Stimulated activated CD4-positive, alpha-beta T cell treated with anti-CD3 and anti-CD28 coated beads, Interleukin-1b, Interleukin-23, amount 100 ng/mL, for 1 hour (primary cell): ENCODE measurements at places on chromosomes 5 and 9.

DNA sequence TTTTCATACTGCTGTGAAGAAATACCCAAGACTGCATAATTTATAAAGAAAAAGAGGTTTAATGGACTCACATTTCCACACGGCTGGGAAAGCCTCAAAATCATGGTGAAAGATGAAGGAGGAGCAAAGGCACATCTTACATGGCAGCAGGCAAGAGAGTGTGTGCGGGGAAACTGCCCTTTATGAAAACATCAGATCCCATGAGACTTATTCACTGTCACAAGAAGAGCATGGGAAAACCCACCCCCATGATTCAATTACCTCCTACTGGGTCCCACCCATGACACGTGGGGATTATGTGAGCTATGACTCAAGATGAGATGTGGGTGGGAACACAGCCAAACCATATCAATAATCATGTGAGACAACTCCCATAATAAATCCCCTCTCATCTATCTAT lies 8.7 kb downstream of the TTC39B start:
- no peak for DNase-seq

DNA sequence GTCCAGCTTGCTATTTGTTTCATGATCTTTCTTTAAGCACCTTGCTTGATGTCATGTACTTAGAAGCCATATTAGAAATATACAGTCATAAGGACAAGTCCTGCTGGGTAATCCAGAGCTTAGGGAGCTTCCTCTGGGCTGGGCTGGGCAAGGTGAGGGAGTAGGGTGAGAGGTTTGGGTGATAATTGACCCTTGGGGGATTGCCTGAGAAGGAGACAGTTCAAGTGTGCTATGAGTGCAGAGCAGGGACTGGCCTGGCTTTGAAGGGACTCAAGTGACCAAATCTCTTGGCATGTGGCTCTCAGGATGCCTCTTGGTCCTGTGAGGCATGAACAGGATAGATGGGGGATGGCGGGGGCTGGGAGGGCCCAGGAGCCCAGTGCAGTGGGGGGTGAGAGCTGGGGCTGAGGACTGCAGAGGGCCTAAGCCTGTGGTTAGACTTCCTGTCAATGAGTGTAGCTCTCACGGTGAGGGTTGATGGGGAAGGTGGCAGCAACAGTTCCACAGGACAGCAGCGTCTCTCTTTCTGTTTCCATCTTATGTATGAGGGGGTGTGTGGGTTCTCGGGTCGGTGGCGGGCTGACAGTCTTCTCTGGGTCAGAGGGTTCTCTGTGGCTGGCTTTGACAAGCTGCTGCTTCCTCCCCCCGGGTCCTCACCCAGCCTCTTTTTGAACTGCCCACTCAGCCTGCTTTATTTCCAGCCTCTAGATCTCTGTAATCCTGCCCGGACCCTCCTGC lies 53.5 kb downstream of the RGS3 start:
- DNase-seq: peak; percentile 29

- DNase-seq: no peak
Observed at GRCh38 chr5:5765066-5765850, 342.8 kb downstream of the ICE1 start.

- DNase-seq: no peak
Observed at GRCh38 chr9:123175854-123176629, 92.3 kb downstream of the STRBP start.

DNA sequence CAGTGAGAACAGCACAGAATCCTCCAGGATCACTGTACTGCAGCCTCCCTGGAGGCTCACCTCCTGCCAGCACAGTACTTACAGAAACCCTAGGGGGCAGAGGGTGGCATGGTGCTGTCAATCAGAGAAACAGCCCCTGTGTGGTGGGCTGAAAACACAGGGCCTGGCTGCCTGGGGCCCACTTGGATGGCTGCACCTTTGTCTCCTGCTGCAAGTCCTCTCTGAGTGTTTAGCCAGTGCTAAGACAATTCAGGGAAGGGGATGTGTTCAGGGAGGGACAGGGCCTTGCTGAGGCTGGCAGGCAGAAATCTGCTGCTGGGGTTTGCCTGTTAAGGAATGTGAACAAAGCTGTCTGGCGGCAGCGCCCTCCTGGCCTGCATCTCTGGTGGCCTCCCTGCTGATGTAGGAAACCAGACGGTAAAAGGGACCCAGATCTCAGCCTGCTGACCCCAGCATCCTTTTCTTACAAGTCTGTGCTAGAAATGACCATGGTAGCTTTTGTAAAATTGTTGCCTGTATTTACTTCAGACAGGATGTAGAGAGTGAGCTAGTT lies 39.5 kb downstream of the PRRC2B start:
- DNase-seq: no peak

GRCh38 chr5:44385291-44385900 lies 3.8 kb downstream of the FGF10 start:
- DNase-seq: no peak

- DNase-seq: no peak
Observed at GRCh38 chr5:150329038-150329437, 26.3 kb upstream of the ARSI start.

DNA sequence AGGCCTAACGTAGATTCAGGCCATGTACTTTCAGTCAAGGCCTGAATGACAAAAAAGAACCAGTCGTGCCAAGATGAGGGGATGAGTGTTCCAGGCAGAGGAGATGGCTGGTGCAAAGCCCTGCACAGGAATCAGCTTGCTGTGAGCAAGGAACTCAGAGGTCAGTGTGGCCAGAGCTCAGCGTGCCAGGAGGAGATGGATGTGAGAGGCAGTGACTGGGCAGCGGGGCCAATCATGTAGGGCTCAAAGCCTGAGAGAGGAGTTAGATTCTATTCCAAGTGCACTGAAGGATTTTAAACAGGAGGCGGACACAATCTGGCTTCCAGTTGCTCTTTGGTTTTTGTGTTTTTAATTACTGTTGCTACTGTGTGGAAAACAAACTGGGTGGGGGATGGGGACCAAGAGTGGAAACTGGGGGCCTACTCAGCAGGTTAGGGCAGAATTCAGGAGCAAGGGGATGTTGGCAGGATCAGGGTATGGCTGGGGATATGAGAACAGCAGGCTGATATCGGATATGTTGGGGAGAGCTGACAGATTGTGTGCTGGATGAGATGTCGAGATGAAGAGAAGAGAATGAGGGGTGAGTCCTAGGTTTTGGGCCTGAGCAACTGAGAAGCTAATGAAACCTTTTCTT lies 64.3 kb downstream of the ANGPTL2 start:
- no peak for DNase-seq

DNA sequence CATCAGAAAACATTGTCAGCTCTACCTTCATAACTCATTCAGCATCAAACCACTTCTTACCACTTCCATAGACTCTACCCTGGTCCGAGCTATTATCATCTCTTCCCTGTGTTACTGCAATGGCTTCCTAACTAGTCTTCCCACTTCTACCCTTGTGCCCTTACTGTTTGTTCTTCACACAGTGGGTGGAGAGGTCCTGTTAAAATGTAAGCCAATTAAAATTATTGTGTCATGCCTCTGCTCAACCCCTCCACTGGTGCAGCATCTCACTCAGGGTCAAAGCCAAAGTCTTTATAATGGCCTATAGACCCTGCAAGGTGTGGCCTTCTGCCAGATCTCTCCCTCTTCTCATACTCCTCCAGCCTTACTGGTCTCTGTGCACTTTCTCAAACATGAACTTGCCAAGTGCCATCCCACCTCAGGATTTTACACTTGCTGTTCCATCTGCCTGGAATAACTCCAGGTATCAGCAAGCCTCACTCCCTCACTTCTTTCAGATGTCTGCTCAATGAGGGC lies 22.8 kb upstream of the ARAP3 start:
- DNase-seq: no peak

- DNase-seq: no peak
Observed at GRCh38 chr5:129113867-129114266, 19.3 kb downstream of the ISOC1 start.

GRCh38 chr5:10620346-10620745 lies 56.5 kb downstream of the ANKRD33B start:
- DNase-seq: no peak

- no peak for DNase-seq
Observed at GRCh38 chr5:78964889-78965288, 20.2 kb downstream of the ARSB start.

DNA sequence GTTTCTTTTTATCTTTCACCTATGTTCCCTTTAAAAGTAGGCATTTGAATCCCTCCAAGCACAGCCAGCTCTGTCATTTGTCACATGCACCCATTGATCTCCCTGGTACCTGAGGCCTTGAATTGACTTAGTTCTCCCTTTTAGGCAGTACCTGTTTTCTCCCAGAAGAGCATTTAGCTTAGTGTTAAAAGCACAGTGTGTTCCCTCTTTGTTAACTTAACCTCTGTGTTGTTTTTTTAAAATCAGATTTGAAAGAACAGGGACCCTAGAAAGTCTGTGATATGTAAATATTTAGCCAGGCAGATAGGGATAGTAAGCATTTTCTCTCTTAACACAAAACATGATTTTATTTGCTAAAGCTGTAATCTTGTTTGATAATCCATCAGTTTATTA lies 113.8 kb upstream of the SPATA31D4 start:
- DNase-seq: no peak

DNA sequence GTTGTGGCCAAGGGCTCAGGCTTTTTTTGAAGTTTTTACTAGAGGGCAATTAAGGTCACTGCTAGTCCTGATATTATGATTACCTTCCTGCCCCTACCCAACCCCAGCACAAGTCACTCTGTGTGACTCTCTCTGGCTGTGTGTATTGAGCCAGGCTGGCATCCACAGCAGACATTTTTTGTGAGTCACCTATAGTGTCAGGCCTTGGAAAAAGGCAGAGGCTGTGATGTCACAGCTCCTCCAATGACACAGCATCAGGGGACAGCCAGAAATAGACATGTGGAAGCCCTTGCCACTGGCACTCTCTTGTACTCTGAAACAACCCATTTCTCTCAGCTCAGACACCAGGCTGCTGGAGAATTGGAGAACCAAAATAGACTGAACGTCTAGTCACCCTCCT lies 145.4 kb downstream of the NMUR2 start:
- DNase-seq: no peak

- no peak for DNase-seq
Observed at GRCh38 chr5:10631316-10631996, 67.6 kb downstream of the ANKRD33B start.

GRCh38 chr5:178108446-178108845 lies 4.9 kb upstream of the N4BP3 start:
- DNase-seq: no peak

- DNase-seq: no peak
Observed at GRCh38 chr5:10849278-10849677, 88.2 kb upstream of the DAP start.

GRCh38 chr5:72242796-72243475 lies 77.1 kb downstream of the MRPS27 start:
- no peak for DNase-seq

DNA sequence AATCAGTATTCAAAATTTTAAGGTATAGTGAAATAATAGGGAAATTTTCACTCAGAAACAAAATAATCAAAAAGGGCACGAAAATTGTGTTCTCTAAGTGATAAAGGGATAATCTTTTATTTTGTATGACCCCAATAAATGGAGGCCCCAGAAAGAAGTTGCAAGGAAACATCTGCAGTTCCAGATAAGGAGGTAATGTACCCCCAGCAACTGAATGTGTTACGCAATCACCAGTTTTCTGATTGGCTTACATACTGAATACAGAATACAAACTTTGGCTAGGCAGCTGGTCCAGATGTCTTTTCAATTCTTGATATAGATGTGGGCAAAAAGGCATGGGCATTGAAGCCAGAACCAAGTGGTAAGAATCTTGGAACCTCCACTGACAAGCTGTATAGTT lies 1.7 kb upstream of the TOPORS start:
- no peak for DNase-seq

DNA sequence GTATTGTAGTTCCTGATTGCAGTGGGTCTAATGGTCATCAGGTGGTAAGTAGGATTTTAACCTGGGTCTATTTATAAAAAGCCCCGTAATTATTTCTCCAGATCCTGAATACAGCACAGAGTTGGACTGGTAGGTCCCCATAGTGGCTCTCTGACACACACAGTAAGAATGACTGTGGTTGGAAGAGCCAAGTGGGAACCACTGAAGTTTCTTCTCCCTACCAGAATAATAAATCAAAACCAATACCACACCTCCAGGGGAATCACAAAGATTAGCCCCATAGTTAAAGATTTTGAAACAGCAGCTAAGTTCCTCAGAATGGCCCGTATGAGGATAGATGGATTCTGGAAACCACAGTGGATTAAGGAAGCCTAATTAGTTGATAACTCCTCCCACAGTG lies 68.4 kb upstream of the ZFR start:
- DNase-seq: no peak

- no peak for DNase-seq
Observed at GRCh38 chr9:133108794-133109641, 12.0 kb downstream of the RALGDS start.

DNA sequence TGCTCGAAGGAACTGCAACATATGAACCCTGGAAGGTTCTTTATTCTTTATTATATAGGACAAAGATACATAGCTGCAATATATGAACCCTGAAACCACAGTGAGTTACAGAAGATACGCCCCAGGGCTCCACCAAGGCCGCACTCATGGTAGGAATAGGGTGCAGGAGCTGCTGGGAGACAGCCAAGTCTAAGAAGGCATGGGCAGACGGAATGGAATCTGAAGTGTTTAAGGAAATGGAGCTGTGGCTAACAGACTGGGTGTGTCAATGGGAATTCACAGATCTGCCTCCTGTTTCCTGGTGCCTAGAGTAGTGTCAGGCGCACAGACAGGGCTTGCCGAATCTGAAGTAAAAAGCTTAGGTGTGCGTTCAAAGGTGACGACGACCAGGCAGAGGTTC lies 286.4 kb downstream of the DENND1A start:
- no peak for DNase-seq

DNA sequence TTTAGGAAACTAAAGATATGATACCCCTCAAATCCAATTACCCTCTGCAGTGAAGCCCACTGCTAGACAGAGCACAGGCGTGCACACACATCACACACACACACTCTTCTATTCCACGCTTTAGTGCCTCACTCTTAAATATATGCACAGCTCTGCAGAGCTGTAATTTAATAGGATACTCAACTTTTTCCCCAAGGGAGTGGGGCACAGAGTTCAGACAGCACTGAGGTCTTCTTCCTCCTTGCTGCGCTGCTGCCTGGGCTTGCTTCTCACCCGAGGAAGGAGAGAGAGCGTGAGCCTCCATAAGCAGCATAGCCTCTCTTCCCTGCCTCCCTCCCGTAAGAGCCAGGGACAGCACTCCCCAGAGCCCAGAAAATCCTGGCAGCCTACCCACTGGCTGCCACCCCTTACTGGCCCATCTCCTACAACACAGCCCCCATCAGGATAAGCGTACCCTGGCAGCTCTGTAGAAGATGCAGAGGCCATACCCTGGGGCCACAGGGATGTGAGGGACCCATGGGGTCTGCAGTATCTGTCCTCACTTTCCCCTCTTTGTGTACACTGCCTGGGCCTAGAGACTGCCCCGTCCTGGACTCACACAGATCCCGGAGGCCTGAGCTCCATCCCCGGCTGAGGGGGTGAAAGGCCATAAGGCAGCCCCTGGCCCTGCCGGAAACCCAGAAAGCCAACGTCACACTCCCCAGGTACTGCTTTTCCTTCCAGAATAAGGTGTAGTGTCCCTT lies 102.1 kb downstream of the C5orf15 start:
- DNase-seq: no peak

GRCh38 chr5:110477911-110478310 lies 248.6 kb downstream of the TMEM232 start:
- DNase-seq: no peak
